Spinal cord (tissue), 10 donors: ENCODE measurements at places on chromosomes 12 and 14.

- H3K27ac ChIP-seq, result no peak overlapping the region
- H3K4me3 ChIP-seq, result no peak overlapping the region
- no peaks in the 10 kb centered on the region for H3K36me3 ChIP-seq
- no peak for DNase-seq
- H3K4me1 ChIP-seq, result no peaks in the 10 kb centered on the region
- H3K27me3 ChIP-seq, result no peaks in the 10 kb centered on the region
Measured at GRCh38 chr14:80356413-80356812, 145.1 kb upstream of the DIO2 start.

GRCh38 chr12:15165012-15165659 lies 56.1 kb downstream of the RERG start:
- H3K36me3 ChIP-seq, result no peaks in the 10 kb centered on the region
- no peak for DNase-seq
- H3K4me3 ChIP-seq, result no peak overlapping the region

GRCh38 chr12:50647479-50647878 lies 116.4 kb upstream of the ATF1 start:
- H3K36me3 ChIP-seq, result no peaks in the 10 kb centered on the region
- H3K4me1 ChIP-seq, result no peaks in the 10 kb centered on the region
- H3K27me3 ChIP-seq, result no peaks in the 10 kb centered on the region
- H3K27ac ChIP-seq, result no peak overlapping the region
- no peak overlapping the region for H3K4me3 ChIP-seq
- no peak for DNase-seq

- no peaks in the 10 kb centered on the region for H3K27me3 ChIP-seq
- DNase-seq, result no peak
- H3K4me1 ChIP-seq, result peaks cover 9% of the 10 kb centered on the region
- no peak overlapping the region for H3K4me3 ChIP-seq
- no peaks in the 10 kb centered on the region for H3K36me3 ChIP-seq
Measured at GRCh38 chr14:104030958-104031357, 54.5 kb upstream of the ASPG start.

- H3K27ac ChIP-seq, result no peak overlapping the region
- H3K4me3 ChIP-seq, result no peak overlapping the region
- H3K27me3 ChIP-seq, result no peaks in the 10 kb centered on the region
- H3K36me3 ChIP-seq, result no peaks in the 10 kb centered on the region
Measured at GRCh38 chr12:54439096-54439495, 20.0 kb upstream of the ITGA5 start.

- H3K4me1 ChIP-seq, result peaks cover 26% of the 10 kb centered on the region
- H3K36me3 ChIP-seq, result peaks cover 29% of the 10 kb centered on the region
- peak overlapping the region; percentile 95 for H3K27ac ChIP-seq
- DNase-seq, result no peak
- H3K4me3 ChIP-seq, result peak overlapping the region; percentile 83
Measured at GRCh38 chr12:113184098-113184899, 979 bp downstream of the DDX54 start.

DNA sequence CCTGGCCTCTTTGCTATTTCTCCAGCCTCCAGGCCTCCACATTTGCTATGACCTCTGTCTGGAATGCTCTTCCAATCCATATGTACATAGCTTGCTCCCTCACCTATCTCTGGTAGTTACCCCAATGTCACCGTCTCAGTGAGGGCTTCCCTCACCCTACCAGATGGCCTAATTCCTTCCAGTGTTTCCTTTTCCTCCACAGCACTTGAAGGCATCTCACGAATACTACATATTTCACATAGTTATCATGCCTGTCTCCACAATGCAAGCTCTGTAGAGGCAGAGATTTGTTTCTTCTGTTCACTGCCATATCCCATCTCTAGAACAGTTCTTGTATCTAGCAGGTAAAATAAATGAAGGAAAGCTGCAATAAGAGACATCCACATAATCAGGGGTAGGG lies 21.3 kb upstream of the HSP90B1 start:
- H3K4me1 ChIP-seq, result no peaks in the 10 kb centered on the region
- no peaks in the 10 kb centered on the region for H3K27me3 ChIP-seq
- H3K36me3 ChIP-seq, result no peaks in the 10 kb centered on the region

GRCh38 chr14:71289536-71289935 lies 382.3 kb downstream of the PCNX1 start:
- H3K27me3 ChIP-seq, result no peaks in the 10 kb centered on the region
- H3K4me1 ChIP-seq, result no peaks in the 10 kb centered on the region
- no peak for DNase-seq
- no peak overlapping the region for H3K4me3 ChIP-seq

- H3K4me1 ChIP-seq, result peaks cover 21% of the 10 kb centered on the region
- H3K36me3 ChIP-seq, result no peaks in the 10 kb centered on the region
- H3K27me3 ChIP-seq, result no peaks in the 10 kb centered on the region
- H3K27ac ChIP-seq, result no peak overlapping the region
- DNase-seq, result no peak
- H3K4me3 ChIP-seq, result no peak overlapping the region
Measured at GRCh38 chr14:76995279-76996035, 33.1 kb downstream of the IRF2BPL start.

GRCh38 chr14:101352567-101352966 lies 208.7 kb upstream of the DIO3 start:
- H3K4me3 ChIP-seq, result no peak overlapping the region
- H3K36me3 ChIP-seq, result no peaks in the 10 kb centered on the region
- H3K4me1 ChIP-seq, result no peaks in the 10 kb centered on the region
- no peak overlapping the region for H3K27ac ChIP-seq
- DNase-seq, result no peak
- no peaks in the 10 kb centered on the region for H3K27me3 ChIP-seq

DNA sequence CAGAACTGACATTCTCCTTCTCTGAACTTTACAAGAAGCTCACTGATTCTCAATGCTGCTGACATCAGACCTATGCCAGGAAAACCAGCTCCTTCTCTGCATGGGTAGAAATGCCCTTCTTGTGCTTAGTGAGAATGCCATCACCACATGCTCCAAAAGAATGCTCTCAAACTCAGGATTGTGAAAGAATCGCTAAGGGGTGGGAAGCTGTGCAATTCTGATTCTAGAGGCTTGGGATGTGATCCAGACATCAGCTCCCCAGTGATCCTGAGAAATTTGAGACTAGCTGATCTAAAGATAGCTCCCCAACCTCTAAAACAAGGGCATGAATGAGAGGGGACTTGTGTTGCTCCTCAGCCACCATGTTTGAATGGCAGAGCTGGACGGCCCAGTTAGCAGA lies 113.2 kb downstream of the DPF3 start:
- peaks cover 2% of the 10 kb centered on the region for H3K36me3 ChIP-seq
- H3K27me3 ChIP-seq, result no peaks in the 10 kb centered on the region
- H3K27ac ChIP-seq, result no peak overlapping the region
- peaks cover 25% of the 10 kb centered on the region for H3K4me1 ChIP-seq
